ENCODE measurements at places on chromosomes 2 and 18.

DNA sequence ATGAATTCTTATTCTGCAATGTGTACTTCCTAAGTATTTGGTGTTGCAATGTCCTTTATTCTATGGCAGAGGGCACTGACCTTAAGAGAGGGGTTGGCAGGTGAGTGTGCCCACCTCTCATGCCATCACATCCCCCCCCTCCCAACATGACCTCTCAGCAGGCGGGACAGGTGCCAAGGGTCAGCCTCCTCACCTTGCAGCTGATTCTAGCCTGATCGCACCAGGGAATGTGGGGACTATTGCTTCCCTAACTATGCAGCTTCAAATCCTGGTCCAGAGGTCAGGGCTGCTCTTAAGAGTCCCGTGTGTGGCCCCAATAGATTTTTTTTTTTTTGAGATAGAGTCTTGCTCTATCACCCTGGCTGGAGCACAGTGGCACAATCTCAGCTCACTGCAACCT is 9.5 kb downstream of the HJURP start:
- no peak for DNase-seq

GRCh38 chr18:59876310-59876626 is 23.5 kb upstream of the PMAIP1 start:
- no peak for DNase-seq

DNA sequence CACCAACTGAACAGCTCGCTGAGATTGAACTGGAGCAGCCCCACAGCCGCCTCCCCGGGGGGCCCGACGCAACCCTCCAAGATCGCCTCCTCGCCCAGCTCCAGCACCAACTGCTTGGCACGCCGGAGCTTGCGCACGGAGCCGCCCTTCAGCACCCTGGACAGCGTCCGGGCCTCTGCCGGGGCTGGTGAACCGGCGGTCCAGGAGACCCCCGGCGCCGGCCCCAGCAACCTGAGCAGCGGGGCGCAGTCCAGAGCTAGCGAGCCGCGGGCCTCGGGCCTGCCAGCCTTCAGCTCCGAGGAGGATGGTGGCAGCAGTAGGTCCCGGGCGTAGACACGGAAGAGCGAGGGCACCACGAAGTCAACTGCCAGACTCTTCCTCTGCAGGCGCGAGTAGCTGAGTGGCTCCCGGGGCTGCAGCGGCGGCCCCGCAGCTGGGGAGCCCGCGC is 1.2 kb downstream of the ALK start:
- no peak for DNase-seq

- DNase-seq = no peak
Measured at GRCh38 chr2:19614066-19614465, 255.6 kb upstream of the OSR1 start.

DNA sequence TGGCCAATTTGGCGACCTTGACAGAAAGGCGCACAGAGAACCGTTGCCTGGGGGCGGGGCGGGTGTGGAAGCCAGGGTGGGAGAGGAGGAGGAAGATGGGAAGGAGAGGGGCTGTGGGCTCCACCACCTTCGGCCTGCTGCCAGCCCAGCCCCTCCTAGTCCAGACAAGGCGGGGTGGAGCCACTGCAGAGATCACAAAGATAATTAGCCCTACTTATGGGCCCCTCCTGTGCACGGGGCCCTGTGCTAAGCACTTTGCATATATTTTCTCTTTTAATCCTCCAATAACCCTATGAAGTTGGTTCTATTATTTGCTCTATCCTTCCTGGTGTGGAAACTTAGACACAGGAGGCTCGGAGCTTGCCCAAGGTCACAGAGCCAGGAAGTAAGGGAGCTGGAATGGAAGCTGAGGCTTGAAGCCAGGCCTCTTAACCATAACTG is 13.7 kb upstream of the ECEL1 start:
- no peak for DNase-seq

GRCh38 chr18:63578357-63578958 is 8.7 kb upstream of the SERPINB13 start:
- DNase-seq = no peak

GRCh38 chr18:48161911-48162698 is 231.6 kb upstream of the SMAD2 start:
- no peak for DNase-seq

- no peak for DNase-seq
Measured at GRCh38 chr2:68669651-68670050, 26.3 kb downstream of the PROKR1 start.

GRCh38 chr18:35451032-35451431 is 46.7 kb downstream of the INO80C start:
- DNase-seq = no peak

DNA sequence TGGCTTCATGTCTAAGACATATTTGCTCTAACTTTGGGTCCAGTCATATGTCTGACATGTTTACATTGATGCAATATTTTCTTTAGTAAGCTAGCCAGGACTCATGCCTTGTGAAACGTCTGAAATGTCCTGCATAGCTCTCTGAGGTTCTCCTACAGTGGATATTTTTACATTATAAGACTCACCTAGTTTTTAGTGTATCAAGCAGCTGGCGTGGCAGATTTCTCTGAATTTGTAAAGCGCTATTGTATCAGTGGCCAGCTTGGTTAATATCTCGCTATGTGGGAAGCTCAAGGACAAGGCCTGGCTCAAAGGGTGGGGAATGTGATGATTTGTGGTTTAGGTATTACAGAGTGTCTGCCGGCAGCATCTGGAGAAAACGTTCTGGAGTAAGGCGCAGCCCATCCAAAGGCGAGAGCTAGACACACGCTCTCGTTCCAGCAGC is 164.3 kb downstream of the LTBP1 start:
- no peak for DNase-seq
